Left ventricle myocardium superior (tissue), 1 donor: ENCODE measurements at places on chromosomes 7 and 10.

- no peak for DNase-seq
Measured at GRCh38 chr10:86077871-86078638, 288.5 kb downstream of the GRID1 start.

DNA sequence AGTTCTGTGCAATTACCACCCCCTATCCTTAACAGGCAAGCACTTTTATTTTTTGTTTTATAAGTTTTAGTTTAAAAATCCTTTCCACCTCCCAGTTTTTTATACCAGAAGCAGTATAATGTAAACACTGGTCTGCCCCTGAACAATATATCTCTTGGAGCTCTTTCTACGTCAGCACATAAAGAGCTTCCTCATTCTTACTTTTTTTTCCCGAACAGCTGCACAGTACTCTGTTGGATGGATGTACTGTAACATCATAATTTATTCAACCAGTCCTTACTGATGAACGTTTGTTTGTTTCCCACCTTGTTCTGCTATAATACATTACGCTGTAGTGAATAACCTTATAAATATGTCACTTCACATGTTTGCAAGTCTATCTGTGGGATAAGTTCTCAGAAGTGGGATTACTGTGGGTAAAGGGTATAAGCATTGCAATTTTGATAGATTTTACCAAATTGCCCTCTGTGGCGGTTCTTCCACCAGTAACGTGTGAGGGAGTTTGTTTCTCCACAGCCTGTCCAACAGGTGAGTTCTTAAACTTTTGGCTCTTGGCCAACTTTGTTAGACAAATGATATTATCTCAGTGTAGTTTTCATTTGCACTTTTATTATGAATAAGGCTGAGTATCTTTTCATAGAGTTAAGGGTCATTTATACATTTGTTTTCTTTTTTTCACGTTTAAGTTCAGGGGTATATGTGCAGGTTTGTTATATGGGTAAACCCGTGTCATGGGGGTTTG lies 32.8 kb downstream of the ADRA2A start:
- no peak for DNase-seq

GRCh38 chr10:113541549-113541927 lies 11.3 kb upstream of the HABP2 start:
- DNase-seq, result no peak

DNA sequence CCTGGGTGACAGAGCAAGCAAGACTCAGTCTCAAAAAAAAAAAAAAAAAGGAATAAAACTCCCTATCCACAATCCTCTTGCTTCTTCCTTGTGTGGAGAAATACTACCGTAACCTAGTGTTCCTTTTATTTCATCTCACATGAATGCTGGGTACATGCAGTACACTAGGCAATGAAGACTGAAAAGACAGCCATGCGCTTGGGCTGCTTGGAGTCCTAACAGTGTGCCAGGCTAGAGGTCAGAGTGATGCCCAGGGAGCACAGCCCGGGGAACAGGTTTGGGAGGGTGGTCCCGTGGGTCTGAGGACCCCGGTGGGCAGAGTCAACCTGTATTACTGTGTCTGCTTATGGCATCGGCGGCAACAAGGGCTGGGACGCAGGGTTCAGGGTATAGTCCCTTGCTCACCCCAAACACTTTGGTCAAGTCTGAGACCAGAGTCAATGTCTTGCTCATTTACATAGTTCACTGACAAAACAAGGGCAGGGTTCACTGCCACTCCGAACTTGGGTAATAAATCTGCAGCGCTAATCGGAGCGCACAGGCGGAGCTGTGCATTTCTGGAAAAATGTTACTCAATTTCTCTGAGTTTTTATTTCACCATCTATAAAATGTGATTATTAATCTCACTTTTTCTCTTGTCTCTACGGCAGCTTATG lies 118.0 kb downstream of the CLEC2L start:
- no peak for DNase-seq

GRCh38 chr7:7254908-7255307 lies 72.6 kb downstream of the C1GALT1 start:
- DNase-seq, result no peak

DNA sequence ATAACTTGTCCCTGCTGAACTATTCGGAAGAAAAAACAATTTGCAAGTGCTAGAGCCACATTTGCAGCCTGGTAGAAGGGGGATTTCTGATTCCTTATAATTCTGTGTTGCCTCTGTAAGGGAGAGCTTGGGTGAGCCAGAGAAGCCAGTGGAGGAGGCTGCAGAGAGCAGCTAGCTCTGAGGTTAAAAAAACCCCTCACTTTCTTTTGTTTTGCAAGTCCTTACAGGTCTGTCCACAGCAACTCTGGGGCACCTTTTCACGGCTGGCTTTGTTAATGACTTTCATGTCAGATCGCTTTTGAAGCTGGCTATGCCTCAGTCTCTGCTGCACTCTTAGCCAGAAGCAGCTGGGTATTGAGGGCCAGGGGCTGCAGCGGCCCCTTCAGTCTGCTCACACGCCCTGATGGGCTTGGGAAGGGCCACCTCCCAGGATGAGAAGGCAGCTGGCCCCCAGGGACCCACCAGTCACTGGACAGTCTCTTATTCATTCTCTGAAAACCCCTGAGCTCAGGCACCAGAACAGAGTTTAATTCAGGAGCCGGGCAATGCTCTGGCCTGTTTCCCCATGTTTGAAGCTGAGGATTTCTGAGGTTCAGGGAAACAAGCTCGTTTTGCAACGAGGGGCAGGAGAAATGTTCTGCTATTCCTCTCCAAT lies 30.9 kb downstream of the TRIM8 start:
- DNase-seq, result no peak

DNA sequence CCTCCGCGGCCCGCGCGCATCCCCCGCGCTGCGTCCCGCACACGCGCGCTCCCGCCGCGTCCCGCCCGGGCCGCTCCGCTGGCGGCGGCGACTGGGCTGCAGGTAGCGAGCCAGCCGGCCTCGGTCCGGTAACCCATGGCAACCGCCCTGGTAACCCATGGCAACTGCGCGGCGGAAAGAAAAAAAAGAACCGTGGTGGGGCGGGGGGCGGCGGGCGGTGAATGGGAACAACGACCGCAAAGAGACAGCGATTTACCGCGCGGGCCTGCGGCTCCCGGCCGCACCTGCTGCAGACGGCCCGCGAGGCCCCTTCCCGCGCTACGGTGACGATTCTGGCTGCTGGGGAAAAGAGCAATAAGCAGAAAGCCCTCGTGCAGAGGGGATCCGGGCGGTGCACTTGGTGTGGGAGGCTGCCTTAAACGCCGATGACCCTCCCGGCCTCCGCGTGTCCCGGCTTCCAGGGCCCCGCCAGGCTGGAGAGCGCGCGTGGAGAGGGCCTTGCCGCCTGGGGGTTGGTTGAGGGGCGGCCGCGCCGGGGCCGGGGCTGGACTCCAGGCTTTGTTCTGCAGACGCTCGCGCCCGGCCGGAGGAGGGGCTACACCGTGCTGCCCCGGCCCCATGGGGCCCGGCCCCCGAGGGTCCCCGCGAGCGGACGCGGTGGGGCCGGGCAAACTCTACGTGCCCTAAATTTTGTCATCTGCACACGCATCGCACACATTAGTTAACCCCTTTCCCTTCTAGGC lies 84.7 kb downstream of the SNX10 start:
- peak; percentile 30 for DNase-seq

- peak; percentile 65 for DNase-seq
Measured at GRCh38 chr10:58967551-58968388, 208.7 kb upstream of the PHYHIPL start.

DNA sequence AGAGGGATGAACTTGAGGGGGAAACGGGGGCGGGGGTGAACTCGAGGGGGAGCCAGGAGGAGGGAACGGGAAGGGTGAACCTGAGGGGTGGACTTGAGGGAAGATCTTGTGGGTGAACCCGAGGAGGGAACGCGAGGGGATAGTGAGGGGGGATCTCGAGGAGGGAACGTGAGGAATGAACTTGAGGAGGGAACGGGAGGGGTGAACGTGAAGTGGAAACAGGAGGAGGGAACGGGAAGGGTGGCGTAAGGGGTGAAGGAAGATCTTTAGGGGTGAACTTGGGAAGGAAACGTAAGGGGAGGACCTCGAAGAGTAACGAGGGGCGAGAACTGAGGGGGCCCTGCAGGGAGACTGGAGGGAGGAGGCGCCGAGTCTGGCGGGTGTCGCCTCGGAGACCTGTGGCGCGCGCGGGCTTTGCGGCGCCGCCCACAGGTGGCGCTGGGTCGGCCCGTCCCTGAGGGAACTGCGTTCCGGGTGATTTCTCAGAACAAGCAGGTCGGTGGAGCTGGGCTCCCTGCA lies 651 bp downstream of the MYO3A start:
- no peak for DNase-seq

DNA sequence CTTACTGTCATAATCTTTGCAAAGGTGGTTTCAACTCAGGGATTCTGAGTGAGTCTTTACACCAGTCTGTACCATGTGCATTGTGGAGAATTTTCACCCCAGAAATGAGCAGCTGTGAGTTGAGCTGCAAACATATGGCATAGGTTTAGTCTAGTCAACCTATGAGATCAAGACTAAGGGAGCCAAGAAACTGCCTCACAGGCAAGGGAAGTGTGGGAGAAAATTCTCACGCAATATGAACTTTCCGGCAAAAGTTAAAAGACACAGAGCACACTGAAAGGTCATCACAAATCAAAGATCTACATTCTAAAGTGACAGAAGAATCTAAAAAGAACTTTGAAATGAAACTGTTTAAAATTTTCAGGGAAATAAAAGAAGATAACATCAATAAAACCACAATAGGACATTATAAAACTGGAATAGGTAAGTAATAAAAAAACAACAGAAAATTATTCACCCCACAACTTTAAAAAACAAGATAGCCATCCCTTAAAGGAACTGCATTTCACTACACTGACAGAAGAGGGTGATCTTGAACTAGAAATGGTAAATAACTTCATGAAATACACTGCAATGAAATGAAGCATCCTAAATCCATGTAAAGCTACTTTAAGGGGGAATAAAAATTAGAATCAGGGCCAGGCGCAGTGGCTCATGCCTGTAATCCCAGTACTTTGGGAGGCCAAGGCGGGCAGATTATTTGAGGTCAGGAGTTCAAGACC lies 63.5 kb downstream of the LGI1 start:
- DNase-seq, result no peak

DNA sequence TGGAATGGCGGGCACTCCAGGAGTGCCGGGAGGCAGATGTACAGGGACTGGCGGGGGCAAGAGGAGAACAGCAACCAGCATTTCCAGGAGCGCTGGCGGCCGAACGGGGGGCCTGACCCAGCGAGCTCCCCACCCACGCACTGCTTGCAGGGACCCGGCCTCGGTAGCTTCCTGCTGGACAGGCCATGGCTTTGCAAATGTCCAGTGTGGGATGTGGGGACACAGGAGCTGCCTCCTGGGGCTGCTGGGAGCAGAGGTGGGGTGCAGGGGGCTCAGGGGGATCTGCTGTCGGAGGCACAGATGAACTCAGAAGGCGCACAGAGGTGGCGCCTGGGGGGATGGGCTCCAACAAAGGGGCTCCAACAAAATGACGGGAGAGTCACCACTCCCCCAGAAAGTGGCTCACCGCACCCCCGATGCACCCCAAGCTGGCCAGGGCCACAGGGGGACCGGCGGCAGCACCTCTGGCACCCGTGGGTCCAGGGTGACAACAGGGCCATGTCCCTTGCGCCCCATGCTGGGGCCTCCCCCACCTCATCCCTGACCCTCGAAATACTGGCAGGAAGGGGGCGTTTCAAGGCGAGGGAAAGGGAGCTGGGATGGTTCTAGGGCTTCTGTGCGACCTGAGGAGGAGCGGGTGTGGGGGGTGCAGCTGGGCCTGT lies 41.1 kb downstream of the AP5Z1 start:
- DNase-seq, result no peak

- no peak for DNase-seq
Measured at GRCh38 chr10:6780008-6780677, 200.1 kb upstream of the PRKCQ start.

GRCh38 chr10:104766341-104766740 lies 125.3 kb downstream of the SORCS3 start:
- DNase-seq, result no peak

DNA sequence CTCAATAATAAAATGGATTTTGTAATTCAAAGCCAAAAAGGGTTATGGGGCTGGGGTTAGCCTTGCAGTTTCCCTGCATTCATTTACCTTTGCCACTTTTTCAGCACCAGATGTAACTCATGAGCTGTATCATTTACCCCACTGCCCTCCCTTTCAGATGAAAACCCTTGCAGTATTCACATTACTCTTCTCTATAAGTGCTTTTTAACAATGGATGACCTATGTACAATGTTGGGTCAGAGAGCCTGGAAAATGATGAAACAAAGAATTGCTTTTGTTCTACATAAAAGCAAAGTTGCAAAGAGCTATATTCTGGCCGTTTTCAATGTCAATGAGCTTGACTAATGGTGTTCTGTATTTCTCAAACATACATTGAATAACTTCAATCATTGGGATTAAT lies 189.7 kb downstream of the TMEM26 start:
- DNase-seq, result no peak

DNA sequence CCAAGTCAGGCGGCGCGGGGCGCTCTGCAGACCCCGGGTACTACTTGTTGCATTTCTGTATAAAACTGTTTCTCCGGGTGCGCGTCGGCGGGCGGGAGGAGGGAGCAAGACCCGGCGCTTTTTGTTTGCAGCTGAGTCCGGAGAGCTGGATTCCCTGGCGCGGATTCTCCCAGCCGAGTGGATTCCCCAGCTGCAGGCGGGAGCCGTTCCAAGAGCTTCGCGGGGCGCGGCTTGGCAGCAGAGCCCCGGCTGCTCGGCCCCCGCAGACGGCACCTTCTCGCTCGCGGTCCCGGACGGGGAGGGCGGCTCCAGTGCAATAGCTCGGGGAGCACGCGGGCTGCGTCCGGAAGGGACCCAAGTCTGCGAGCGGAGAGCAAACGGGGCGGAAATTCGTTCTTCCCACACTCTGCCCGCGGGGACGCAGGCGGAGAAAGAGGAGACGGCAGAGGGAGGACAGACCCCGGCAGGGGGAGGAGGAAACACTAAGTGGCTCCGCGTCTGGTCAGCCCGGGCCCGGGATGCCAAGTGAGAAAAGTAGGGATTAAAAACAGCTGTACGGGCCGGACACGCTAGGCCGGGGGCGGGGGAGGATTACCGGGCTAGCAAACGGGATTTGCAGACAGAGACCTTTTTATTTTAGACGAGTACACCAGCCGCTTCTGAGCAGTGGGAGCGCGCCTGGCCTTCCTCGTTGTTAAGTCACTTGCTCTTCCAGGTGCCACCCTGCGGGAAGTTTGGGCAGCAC lies at the start of gene TRIL:
Gene TRIL, minus strand, starts transcription at position 96 of the 745 bp plus-strand sequence. CDS start 284 bp downstream, outside the sequence.
- DNase-seq, result peak; percentile 92

DNA sequence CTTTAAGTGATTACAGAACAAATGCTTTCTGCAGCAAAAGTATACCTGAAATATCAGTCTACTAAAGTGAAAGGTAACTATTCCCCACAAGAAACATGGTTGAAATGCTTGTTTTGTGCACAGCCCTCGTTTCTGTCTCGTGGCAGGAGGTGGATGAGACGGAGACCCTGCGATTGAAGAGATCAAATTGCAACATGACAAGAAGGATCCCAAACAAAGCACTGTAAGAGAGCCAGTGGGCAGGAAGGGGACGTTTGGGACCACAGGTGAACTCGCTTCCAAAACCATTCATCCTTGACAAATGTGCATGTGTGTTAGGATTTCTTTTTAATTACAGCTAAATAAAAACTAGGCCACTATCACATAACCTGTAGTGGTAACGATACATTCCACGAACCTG lies 192.6 kb downstream of the CCSER2 start:
- no peak for DNase-seq

GRCh38 chr7:157438121-157439025 lies 101.6 kb downstream of the DNAJB6 start:
- no peak for DNase-seq

- DNase-seq, result peak; percentile 52
Measured at GRCh38 chr10:129964611-129965424, 744 bp upstream of the EBF3 start.

GRCh38 chr7:143393267-143394041 lies 12.3 kb downstream of the ZYX start:
- peak; percentile 38 for DNase-seq

- DNase-seq, result no peak
Measured at GRCh38 chr7:79909176-79909575, 225.5 kb upstream of the GNAI1 start.

- peak; percentile 71 for DNase-seq
Measured at GRCh38 chr10:119209035-119209735, 1.8 kb downstream of the GRK5 start.
